ENCODE measurements at places on chromosomes 3 and 15.

- no peak for DNase-seq
These were observed 18.3 kb upstream of the PKM start for GRCh38 chr15:72249142-72249810.

DNA sequence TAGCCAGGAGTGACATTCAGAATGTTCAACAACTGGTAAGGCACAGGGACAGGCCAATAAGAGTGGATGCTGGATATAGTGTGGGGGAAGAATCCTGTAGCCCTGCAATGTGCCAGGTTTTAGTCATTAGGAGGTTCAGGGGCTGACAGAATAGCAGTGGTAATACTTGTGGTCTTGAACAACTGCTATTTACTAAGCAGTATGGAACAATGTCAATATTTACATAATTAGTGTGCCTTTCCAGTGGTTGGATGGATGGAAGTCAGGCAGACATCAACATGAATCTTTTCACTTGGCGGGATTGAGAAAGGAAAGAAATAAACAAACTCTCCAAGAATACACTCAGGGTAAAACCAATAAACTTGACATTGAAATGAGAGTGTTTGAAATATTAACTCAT lies 55.1 kb downstream of the OTOL1 start:
- DNase-seq, result no peak

- no peak for DNase-seq
These were observed 39.3 kb downstream of the PTH1R start for GRCh38 chr3:46916799-46917198.

DNA sequence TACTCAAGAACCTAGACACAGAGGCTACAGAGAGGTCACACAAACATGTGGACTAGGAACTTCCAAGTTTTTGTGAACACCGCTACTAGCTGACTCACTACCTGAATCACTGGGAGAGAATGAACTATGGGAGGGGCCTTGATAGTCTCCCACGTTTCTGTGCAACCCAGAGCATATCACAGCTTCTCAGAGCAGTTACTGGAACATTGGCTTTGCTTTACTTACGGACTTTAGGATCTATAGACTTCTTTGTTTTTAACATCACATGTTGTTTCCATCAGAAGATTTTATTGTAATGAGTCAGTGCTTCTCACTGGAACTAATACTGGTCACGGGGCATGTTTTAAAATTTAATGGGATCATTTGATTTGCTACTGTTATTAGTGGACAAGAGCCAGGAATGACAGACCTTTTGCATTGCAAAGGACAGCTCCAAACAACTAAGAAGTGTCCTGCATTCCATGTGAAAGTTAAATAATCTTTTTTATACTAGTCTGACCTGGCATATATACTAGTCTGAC lies 35.6 kb downstream of the RTP4 start:
- no peak for DNase-seq

GRCh38 chr15:66046751-66047150 lies 177.5 kb downstream of the RAB11A start:
- DNase-seq, result no peak

DNA sequence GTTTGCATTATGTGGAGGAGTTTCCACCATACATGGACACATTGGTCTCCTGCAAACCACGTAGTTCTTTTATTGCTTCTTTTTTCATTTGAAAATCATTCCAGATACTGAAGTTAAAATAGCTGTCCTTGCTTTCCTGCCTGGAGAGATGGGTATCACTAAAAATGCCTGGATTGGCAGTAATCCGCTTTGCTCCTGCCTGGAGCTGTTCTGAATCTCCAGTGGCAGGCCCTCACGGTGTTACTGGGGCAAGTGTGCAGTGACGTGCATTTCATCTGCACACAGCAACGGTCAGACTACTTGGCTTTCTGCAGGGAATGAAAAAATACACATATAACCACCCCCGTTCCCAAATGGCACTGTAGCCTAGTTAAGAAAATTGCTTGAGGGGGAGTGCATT lies 272.9 kb downstream of the IL5RA start:
- peak; percentile 7 for DNase-seq

GRCh38 chr15:81056304-81056703 lies 55.6 kb downstream of the TLNRD1 start:
- no peak for DNase-seq

- no peak for DNase-seq
These were observed 540 bp upstream of the KLHL40 start for GRCh38 chr3:42684632-42685362.

GRCh38 chr3:168249550-168250414 lies 154.1 kb upstream of the GOLIM4 start:
- DNase-seq, result peak; percentile 66

- peak; percentile 67 for DNase-seq
These were observed 49.0 kb upstream of the OSBPL11 start for GRCh38 chr3:125644036-125645005.

DNA sequence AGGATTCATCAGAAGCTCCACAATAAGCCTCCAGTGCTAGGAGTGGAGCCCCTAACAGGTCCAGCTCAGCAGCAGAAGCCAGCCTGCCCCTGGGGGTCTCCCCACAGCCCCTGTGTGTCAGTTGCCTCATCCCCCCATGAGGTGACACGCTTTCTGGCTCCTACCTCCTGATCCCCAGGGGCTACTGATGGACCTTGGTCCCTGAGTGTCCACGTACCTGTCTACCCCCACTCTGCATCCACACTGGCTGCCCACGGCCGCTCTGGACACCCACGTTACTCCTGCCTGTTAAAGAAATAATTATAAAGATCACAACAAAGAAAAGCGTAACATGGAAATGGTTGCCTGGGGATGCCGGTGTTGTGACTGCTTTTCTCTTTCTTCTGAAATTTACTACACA lies 143.1 kb downstream of the CHSY1 start:
- DNase-seq, result no peak

DNA sequence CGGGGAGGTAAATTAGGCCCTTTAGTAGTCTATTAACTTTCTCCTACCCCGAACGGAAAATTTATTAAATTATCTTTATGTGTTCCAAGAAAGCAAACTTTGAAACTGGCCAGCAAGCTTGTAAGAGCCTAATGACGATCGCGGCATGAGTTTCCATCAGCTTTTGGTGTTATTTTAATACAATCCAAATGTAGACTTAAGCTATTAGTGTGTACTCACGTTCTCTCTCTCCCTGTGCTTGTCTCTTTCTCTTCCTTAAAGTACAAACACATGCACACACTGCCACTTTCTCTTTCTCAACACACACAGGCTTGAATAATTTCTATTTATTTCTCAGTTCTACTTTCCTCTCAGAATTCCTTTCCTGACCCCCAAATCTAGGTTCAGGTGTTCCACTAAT lies 108.8 kb upstream of the MME start:
- no peak for DNase-seq

DNA sequence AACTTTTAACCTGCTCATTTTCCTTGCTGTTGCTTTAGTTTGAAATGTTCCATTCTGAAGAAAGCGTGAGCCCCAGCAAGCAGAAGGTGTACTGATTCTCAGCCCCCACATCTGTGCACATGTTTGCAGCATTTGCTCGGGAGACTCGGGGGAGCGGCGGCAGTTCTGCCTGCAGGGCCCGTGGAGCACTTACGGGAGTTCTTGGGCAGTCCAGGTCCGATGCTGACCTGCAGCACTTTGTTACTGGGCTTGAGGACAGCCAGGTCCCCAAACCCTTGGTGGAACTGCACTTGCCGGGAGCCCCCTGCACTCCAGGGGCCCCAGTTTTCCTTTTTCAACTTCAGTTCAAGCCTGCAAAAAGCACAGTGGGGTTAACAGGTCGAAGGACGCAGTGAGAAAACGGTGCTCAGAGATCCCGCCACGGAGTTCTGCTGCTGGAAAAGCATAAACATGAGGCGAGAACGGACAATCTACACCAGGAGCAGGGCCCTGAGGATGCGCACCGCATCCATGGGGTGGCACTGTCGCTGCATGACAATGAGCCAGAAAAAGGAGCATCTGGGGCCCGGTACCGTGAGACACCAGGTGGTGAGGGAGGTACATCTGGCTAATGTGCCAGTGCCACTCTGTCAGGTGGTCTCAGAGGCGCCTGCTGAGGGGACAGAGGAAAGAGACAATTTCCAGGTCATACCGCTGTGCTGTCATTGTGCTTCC lies 45.6 kb upstream of the LDHAL6B start:
- no peak for DNase-seq

DNA sequence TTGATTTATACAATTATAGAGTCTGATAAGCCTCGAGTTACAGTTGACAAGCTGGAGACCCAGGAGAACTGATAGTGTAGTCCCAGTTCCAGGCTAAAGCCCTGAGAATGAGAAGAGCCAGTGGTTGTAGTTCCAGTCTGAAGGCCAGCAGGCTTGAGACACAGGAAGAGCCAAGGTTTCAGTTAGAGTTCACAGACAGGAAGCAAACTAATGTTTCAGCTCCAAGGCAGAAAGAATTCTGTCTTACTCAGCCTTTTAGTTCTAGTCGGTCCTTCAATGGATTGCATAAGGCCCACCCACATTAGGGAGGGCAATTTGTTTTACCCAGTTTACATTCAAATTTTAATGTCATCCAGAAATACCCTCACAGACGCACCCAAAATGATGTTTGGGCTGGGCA lies 102.7 kb downstream of the CDIN1 start:
- DNase-seq, result no peak

GRCh38 chr15:80584973-80585525 lies 110.1 kb upstream of the ABHD17C start:
- no peak for DNase-seq

- no peak for DNase-seq
These were observed 72.3 kb downstream of the CORO2B start for GRCh38 chr15:68650901-68651709.

DNA sequence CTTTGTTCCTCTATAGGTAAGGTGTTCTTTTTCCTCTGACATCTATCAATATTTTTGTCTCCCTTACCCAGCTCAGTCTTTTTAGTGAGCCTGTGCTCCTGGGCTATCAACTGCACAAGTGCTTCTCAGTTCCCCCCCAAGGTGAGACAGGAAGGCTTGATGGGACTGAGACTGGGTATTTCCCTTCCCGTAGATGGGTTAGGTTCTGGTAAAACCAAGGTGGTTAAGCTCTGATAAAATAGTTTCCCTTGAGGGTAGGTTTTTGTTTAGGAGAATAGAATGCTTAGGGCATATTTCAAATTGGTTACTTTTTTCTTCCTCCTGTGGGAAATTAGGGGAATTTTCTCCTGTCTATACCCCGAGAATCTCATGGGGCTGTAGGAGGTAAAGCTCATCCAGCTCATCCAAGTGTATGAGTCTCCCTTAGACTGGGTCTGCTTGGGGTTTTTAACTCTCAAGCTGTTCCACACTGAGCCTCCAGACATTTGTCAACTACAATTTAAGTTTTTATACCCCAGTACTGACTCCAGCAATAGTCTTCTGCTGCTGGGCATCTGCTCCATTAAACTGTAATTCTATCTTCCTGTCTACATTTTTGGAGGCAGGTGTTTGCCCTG lies 44.9 kb downstream of the OXSR1 start:
- no peak for DNase-seq

DNA sequence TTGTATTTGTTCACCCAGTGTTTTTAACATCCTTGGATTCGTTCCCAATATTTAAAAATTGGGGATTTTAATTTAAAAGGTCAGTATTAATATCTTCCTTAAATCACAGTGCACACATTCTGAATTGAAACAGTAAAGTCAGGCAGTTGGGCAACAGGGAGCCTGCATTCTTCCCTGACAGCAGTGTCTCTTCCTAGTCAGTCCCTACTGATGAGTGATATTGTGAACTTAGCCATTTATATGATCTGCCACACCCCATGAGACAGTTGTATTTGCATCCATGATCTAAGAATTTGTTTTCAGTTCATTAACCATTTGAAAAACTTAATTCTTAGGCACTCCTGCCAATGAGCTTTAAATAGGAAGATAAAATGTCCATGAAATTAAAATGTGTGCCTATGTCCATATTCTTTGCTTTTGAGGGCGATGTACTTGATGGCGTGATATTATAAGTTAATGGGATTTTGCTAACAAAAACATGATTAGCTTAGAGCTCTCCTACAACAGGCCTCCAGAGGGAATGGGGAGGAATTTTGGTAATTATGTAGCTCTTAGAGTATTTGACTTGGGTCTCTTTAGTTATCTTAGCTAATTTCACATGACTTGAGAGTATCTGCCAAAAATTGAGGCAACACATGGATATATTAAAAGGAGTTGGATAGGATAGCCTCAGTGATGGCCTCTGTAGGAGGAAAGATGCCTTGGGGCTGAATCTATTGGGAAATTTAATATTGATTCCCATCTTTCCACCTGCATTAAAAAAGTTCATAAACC lies 219.3 kb downstream of the PTPRG start:
- no peak for DNase-seq

DNA sequence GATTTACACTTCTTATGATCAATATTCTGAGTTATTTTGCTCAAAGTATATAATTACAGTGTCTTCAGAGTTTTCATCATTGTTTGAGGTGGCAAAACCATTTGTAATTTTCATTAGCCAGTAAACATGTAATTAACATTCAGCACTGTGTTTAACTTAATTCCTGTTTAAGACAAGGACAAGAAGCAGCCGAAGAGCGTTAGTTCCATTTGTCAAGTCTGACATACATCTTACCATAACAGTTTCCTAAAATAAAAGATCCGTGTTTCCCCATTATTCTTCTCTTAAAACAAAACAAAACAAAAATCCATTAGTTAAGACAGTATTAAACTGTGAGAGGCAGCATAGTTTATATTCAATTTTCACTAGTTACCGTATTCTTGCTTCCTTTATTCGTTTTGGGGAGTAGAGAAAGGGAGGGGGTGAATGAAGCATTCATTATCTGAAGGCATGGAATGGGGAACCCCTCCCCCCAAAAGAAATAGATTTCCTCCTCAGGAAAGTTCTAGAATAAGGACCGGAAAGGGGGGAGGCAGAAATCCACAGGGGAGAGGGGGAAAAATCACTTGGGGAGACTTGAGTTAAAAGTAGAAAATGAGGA lies 5.5 kb upstream of the NR2F2 start:
- no peak for DNase-seq

DNA sequence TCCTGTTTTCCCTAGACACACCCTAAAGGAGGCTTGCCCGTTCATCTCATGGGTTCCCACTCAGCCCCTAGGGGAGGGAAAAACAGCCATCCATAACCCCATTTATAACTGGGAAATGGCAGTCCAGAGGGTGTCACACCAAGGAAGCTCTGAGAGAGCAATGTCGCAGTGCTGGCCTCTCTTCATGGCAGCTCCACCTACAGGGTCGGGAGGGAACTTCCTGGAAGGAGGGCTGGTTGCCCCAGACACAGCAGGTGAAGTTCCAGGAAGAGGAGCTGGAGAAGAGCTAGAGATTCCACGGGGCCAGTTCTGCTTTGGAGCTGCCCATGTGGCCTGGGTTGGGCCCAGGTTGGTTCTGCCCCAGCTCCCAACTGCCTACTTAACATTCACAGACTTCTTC lies 22.3 kb upstream of the LINGO1 start:
- DNase-seq, result no peak
